ENCODE measurements at places on chromosomes 6 and 20.
A peak's percentile ranks its signal among the peaks of the same experiment; 100 is the strongest.

GRCh38 chr6:21382821-21383449 lies 210.6 kb upstream of the SOX4 start:
- no peak overlapping the region for H3K4me3 ChIP-seq
- no peaks in the 10 kb centered on the region for H3K36me3 ChIP-seq
- H3K4me1 ChIP-seq, result no peaks in the 10 kb centered on the region
- peaks cover 2% of the 10 kb centered on the region for H3K27me3 ChIP-seq
- no peak for DNase-seq

DNA sequence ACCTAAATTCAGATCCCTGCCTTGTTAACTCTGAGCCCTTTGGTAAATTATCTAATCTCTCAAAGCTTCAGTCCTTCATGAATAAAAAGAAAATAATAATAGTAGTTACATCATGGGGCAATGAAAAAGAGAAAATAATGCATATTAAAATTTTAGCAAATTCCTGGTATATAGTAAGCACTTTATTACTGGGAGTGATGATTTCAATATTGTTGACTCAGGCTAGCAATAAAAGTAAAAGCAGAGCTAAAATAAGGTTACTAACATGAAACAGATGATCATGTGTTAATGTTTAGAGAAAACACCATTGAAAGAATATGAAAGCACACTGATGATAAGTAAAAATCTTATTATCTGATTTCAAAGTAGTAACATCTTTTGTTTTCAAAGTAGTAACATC lies 13.6 kb downstream of the GINS1 start:
- H3K4me1 ChIP-seq, result peaks cover 8% of the 10 kb centered on the region
- no peaks in the 10 kb centered on the region for H3K27me3 ChIP-seq
- H3K4me3 ChIP-seq, result no peak overlapping the region
- H3K27ac ChIP-seq, result no peak overlapping the region
- DNase-seq, result no peak
- H3K36me3 ChIP-seq, result peaks cover 49% of the 10 kb centered on the region

DNA sequence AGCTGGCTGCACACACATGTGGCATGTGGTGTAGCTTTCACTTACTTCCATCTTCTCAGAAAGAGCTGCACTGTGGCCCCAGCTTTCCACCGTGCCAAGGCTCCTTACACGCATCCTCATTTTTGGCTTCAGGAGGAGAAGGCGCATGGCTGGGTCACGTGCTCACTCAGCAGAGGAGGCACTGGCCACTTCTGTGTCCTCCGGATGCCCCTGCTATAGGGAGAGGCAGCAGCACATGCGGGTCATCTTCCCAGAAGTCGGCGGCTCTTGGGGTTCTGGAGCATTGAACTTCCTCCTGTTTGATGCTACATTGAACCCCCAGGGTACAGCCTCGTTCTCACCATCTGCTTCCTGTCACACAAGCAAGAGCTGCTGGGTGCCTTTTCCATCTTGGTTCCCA lies 111.3 kb downstream of the FAM120B start:
- peaks cover 16% of the 10 kb centered on the region for H3K27me3 ChIP-seq
- H3K4me1 ChIP-seq, result no peaks in the 10 kb centered on the region
- H3K27ac ChIP-seq, result no peak overlapping the region

DNA sequence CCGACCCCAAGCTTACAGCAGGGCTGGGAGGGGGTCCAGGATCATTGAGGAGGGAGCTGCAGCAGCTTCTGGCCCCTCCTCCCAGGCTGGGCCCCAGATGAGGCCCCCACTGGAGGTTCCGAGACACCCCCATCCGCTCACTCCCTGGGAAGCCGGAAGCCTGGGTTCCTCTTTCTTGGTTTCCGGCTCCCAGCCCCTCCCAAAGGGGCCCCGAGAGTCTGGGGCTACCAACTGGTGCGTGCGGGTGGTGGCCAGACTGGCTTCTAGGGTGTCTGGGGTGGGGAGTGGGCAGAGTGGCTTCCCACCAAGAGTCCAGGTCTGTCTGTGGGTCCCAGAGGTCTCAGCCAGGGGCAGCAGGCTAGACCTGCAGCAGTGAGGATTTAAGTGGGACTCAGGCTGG lies 2.2 kb downstream of the RGS19 start:
- peak; percentile 72 for DNase-seq
- peak overlapping the region; percentile 96 for H3K4me3 ChIP-seq
- peak overlapping the region; percentile 93 for H3K27ac ChIP-seq
- no peaks in the 10 kb centered on the region for H3K27me3 ChIP-seq
- peaks cover 55% of the 10 kb centered on the region for H3K4me1 ChIP-seq

DNA sequence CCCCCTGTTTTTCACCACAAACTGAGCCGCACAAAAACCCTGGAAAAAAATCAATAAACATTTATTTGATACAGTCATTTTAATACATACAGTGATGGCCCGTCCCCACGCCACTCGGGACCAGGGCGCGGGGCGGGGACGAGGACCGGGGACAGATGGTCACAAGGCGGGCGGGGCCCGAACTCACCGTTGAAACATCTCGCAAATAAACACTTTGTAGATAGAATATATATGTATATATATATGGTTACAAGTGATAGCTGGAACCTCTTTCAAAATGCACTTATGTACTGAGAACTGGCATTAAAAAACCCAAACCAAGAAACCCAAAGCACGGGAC lies 418 bp upstream of the UCKL1 start:
- DNase-seq, result no peak
- peaks cover 39% of the 10 kb centered on the region for H3K4me1 ChIP-seq
- peak overlapping the region; percentile 78 for H3K4me3 ChIP-seq
- no peaks in the 10 kb centered on the region for H3K27me3 ChIP-seq

GRCh38 chr6:158564243-158565121 lies 4.6 kb downstream of the TMEM181 start:
- H3K27ac ChIP-seq, result peak overlapping the region; percentile 69
- peak; percentile 43 for DNase-seq
- H3K4me3 ChIP-seq, result peak overlapping the region; percentile 43
- peaks cover 35% of the 10 kb centered on the region for H3K36me3 ChIP-seq
- no peaks in the 10 kb centered on the region for H3K27me3 ChIP-seq

Measured in activated CD8-positive, alpha-beta T cell treated with anti-CD3 and anti-CD28 coated beads, Interleukin-2, amount 10 ng/mL, durations not matched to agents 7 days and 5 days (primary cell).